ENCODE measurements at places on chromosomes 2 and 18.

GRCh38 chr18:3827236-3827845, 377.4 kb downstream of the TGIF1 start:
- no peak for DNase-seq

DNA sequence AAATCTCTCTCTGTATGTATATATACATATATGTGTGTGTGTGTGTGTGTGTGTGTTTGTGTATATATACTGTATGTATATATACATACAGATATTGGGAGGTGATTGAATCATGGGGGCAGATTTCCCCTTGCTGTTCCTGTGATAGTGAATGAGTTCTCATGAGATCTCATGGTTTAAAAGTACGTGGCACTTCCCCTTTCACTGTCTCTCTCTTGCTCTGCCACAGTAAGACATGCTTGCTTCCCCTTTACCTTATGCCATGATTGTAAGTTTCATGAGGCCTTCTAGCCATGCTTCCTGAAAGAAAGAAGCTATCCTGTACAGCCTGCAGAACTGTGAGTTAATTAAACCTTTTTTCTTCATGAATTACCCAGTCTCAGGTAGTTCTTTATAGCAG, 18.8 kb upstream of the CCDC195 start:
- DNase-seq = no peak

DNA sequence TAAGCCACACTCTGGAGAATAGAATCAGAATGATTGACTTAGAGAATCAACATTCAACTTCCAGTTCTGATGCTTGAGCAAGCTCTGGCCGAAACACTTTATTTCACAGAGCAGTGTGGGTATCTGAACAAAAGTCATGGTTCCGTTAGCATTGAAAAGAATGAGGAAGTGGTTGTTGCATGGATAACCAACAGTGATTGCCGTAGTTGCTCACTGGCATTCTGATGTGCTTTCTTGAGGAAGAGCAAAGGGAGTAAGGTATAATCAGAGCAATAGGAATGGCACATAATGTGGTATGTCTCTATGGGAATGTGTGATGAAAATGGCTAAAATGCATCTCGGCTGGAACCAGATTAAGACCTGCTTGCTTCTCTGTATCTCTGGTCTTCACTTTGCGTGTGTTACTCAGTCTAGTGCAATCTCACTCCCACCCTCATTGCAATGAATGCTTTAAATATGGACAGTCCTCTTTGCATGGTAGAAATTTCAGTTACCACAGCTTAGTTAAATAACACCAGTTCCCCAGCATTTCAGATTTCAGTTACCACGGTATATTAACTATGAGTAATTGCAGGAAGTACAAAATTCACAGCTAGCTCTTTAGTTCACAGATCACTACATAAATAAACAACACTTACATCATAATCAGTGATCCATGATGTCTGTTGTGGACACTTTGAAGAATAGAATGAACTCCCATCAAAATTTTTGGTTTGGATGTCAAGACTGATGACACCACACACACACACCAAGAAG, 7.8 kb upstream of the RAB12 start:
- DNase-seq = no peak

GRCh38 chr2:222942561-222942960, 81.7 kb downstream of the ACSL3 start:
- no peak for DNase-seq

DNA sequence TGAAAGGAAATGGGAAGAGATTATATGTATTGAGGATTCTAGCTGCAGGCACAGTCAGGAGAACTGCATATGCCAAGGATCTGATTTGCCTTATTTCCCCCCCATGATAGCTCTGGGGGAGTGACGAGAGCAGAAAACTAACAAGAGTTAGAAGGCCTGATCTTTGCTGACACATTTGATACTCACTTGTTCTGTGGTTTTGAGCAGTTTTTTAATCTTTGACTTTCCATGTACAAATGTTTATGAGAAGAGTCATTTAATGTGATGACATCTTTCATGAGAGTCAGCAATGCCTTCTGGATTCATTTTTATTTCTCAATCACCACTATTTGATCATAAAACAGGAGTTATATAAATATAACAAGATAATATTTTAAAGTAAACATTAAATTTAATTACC, 12.7 kb upstream of the SERPINB7 start:
- DNase-seq = no peak
